ENCODE measurements at places on chromosomes 11 and 22. TPM values are rescaled to one million over a fixed set of nuclear protein-coding genes. Genes with fewer than 3 reads are reported as not detected.

CALCB gene
- not detected for total RNA-seq

GSTT2B gene
- total RNA-seq, result 3.2 TPM

SERGEF gene
- total RNA-seq, result 14.0 TPM

CARD18 gene
- total RNA-seq, result not detected

GRCh38 chr11:66768088-66768521 lies 39.1 kb upstream of the SPTBN2 start:
- DNase-seq, result no peak

DNA sequence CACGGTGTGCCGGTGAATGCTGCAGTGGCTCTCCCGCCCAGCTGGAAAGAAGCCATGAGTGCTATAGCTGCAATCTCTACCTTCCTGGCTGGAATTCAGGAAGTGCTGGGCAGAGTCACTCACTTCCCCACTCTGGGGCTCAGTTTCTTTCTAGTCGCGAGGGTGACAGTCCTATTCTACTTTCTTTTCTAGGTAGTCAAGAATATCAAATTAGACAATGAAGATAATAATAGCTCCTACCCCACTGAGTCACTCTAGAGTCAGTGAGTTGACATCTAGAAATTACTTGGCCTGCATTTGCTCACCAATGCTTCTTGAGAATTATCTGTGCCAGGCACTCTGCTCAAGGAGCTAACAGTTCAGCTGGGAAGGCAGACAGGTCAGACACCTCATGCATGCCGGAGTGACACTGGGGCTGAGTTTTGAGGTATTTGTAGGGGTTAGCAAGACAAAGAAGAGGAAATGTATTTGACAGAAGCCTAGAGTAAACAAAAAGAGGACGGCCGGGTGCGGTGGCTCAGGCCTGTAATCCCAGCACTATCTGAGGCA lies 3.2 kb downstream of the CENPM start:
- peak; percentile 21 for DNase-seq

- peak; percentile 27 for DNase-seq
Measured at GRCh38 chr22:17191163-17191784, 28.0 kb downstream of the ADA2 start.

GRCh38 chr11:88523386-88524071 lies 186.0 kb upstream of the CTSC start:
- peak; percentile 62 for DNase-seq

GRCh38 chr11:66676282-66676919 lies 1.3 kb downstream of the RBM4B start:
- DNase-seq, result no peak

- peak; percentile 95 for DNase-seq
Measured at GRCh38 chr22:35357883-35358621, 22.8 kb upstream of the HMOX1 start.

DNA sequence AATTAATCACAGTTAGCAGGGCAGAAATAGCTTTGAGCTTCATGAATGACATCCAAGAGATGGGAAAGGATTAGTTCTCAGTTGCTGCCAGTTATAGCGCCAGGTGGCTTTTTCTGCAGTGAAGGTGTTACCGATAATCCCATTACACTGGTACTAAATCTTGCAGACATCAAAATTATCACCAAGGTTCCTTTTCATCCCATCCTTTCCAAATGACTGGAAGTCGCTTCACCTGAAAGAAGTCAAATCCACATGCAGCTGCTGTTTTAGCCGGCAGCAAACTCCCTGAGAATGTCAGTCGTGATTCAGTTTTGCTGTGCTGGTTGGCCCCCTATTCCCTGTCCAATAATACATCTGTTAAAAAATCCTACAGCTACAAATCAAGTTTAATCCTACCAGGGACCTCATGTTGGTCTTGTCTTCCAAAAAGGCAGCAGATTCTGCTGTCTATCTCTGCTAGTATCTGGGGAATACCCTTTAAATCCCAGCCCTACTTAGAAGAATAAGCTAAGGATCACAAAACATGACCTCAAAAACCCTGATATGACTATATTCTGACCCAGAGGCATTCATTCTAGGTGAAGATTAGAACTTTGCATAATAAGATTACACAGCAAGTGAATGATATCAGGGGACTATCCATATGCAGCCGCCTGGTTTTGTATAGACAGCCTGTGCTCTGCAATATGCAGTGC lies 31.7 kb downstream of the IMMP1L start:
- DNase-seq, result no peak

Data from PC-3 (cell line).